HEK293T (cell line): ENCODE measurements at places on chromosomes 3 and 15.

- no peak for DNase-seq
Measured at GRCh38 chr3:146110161-146110560, 50.8 kb downstream of the PLOD2 start.

- peak; percentile 3 for DNase-seq
Measured at GRCh38 chr15:34621675-34622074, 38.2 kb upstream of the GOLGA8B start.

- DNase-seq: no peak
Measured at GRCh38 chr3:133472889-133473288, 73.0 kb downstream of the BFSP2 start.

DNA sequence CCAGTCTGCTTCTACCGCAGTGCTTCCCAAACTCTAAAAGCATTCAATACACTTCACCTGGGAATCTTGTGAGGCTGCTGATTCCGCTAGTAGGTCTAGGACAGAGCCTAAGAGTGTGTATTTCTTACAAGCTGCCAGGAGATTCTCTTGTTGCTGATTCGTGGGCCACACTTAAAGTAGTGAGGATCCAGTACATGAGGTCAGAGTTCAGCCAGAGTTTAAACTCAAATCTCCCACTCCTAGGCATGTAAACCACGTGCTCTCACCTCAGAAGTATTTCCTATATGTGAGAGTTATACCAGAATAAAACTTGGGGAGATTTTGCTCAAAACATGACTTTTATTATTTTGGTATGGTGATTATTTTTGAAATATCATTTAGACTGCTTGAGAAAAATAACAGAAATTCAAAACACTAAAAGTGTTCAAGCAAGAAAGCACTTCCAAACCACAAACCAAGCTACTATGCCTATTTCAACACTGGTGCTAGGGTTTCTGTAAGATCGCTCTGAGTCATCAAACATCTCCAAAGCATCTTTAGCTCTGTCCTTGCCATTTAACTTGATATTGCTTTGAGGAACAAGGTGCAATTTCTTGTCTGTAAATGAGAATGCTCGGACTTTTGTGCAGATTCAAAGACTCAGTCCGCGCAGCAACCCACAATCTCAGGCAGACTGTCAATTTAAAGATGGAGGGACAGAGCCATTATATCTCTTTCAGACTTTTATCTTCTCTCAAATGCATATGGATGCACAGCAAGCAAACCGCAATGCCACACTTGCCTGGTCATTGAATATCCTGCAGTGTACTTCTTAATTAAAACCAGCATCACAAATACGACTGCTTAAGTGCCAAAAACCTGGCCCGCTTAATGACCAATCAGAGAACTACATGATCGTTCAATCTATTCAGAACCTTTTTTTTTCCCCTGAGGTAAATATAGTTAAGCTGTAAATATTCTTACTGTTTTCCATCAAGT lies 59.8 kb downstream of the AGTR1 start:
- DNase-seq: no peak

DNA sequence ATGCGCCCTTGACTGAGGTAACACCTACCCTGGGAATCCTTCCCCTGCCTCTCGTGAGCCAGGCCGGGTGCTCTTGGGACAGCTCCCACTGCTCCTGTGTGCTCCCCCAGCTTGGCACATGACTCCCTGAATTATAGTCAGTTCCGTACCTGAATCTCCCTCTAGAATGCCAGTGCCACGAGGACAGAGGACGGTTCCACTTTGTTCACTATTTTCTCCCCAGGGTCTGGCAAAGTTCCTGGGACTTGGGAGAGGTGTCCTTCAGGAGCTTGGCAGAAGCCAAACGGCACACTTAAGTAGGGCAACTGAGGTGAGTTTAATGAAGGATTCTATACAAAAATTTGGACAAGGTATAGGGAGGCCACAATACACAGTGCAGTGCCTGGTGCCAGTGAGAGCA lies 9.8 kb downstream of the CCR5AS start:
- DNase-seq: no peak

- no peak for DNase-seq
Measured at GRCh38 chr3:120214176-120214575, 70.8 kb downstream of the GPR156 start.

- DNase-seq: no peak
Measured at GRCh38 chr15:49122541-49123062, 32.8 kb downstream of the COPS2 start.

DNA sequence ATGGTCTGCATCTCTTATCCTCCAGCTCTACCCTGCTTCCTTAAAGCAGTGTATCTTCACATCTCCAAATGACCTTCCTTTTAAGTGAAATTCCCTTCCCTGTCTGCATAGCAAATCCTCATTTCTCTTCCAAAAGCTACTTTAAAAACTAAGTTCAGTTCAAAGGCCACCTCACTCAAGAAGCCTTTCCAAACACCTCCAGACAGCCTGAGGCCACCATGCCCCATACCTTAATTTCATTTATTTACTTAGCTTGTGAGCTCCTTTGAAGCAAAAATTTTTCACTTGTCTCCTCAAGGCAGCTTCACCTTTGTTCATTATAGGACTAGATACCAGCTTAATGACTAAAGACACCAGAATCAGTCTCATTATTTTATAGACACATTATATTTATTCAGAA lies 39.4 kb downstream of the PIGB start:
- no peak for DNase-seq

- no peak for DNase-seq
Measured at GRCh38 chr15:65071381-65071811, 3.6 kb upstream of the RASL12 start.

- no peak for DNase-seq
Measured at GRCh38 chr3:146970236-146970635, 365.1 kb upstream of the PLSCR5 start.

DNA sequence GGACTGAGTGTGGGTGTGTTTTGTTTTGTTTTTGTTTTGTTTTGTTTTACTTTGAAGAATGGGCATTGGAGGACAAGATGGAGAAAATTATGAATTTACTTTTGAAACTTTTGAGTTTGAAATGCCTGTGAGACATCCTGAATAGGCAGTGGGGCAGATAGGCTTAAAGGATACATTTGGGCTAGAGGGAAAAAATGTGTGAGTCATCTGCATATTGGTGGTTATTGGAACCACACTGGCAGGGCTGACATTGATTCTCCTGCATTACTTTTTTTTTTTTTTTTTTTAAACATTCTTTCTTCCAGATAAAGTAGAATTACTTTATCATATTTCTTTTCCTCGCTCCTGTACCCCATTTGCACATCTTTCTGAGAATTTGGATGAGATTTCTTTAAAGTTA lies 56.1 kb downstream of the CALML4 start:
- DNase-seq: no peak

DNA sequence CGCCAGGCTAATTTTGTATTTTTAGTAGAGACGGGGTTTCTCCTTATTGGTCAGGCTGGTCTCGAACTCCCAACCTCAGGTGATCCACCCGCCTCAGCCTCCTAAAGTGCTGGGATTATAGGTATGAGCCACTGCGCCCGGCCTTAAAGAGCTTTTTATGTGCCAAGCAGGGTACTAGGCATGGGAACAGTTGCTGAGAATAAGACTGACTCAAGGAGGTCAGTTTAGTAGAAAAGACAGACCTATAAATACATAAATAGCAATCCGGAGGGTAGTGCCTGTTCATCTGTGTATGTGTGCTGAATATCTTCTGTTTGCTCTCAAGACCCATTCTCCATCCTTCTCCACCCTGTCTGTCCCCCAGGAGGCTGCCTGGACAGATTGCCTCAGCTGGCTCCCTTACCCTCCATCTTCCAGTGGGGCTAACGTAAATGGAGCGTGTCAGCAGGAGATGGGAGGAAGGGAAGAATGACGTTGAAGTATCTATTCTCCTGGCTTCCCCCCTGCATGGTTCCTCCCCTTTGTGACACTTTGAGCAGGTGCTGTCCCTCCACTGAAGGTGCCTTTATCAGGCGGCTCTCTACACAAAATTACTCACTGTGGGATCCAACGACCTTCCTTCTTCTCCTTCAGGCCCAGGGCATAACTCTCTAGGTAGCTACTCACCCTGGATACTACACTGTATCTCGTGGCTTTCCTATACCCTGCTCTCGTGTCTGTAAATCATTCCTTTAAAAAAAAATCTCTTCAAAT lies 31.1 kb downstream of the FBXO40 start:
- no peak for DNase-seq

- no peak for DNase-seq
Measured at GRCh38 chr3:13931172-13931571, 51.3 kb upstream of the WNT7A start.

DNA sequence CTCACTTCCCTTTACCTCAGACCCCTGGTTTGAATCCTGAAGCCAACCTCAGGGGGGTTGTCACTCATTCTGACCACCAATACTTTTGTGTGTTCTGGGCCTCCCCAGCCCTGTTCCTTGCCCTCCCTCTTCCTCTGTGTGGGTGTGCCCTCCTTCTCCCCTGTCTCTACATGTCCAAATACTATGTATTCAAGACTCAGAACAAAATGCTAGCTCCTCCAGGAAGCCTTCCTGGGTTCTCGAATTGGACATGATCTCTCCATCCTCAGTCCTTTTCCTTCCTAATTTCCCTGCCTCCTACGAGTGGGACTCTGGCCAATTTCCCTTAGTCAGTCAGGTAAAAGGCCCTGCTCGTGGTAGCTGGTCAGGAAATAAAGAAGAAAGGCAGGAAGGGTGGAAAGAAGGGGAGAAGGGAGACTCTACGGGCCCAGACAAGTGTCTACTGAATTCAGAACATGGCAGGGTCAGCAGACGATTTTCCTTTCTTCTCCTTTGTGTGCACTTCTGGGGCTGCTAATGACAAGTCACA lies 79.7 kb downstream of the BDH1 start:
- DNase-seq: no peak

DNA sequence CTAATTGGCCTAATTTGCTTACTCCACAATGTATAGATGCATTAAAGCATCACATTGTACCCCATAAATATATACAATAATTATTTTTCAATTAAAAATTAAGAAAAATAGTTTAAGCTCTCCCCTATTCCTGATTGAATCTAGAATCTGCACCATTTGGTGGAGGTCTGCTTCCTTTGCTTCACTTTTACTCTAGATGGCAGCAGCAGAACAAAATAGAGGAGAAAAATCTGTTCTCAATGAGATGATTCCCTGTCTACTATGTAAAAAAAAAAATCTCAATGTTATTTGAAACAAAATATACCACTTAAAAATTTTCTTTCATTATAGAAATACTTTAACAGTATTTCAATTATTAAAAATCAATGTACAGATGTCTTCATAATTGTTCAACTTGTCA lies 109.6 kb upstream of the FXR1 start:
- peak; percentile 19 for DNase-seq

- DNase-seq: no peak
Measured at GRCh38 chr15:95085056-95085455, 853.7 kb downstream of the MCTP2 start.

DNA sequence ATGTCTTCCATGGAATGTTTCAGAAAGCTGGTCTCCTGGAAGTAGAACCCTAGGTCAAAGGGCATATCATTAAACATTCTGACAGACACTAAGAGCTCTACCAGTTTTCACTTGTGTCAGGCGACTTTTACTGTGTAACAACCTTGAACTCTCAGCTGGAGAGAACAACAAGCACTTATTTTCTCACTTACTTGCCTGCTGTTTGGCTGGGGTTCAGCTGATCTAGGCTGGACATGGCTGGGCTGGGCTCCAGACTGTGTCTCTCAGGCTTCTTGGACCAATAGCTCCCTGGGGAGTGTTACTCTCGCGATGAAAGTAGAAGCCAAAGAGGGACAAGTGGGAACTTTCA lies 527.3 kb downstream of the SHQ1 start:
- DNase-seq: no peak

DNA sequence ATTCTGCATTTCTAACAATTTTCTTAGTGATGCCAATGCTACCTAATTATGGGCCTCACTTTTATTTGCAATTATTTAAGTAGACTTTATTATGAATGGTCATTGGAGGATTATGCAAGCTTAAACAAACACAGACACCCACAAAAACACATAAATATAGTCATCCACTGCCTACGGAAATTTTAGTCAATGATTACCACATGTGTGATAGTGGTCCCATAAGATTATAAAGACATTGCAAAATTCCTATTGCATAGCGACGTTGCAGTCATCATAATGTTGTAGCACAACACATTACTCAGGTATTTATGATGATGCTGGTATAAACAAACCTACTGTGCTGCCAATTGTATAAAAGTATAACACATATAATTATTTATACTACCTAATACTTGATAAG lies 247.8 kb upstream of the ALCAM start:
- DNase-seq: no peak

DNA sequence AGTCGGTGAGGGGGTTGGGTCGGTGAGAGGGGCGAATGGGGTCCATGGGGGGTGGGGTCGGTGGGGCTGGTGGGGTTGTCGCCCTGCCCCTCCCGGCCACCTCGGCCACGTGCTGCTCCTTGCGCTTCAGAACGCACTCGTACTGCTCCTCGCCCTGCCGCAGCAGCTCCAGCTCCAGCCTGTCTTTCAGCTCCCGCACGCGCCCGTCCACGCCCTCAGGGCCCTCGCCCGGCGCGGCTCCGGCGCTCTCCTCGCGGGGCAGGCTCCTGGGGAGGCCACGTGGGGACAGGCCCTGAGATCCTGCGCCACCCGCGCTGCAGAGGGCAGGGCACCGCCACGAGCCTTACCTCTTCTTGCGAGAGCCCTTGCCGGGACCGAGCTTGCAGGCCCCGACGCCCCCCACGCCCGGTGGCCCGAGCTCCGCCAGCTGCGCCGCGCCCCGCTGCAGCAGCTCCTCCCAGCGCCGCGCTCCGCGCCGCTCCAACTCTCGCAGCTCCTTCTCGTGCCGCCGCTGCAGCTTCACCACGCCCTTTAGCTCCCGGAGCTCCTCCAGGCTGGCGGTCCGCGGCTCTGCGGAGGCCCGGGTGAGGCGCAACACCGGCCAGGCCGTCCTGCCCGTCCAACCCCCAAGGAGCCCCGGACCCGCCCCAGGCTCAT lies 8.2 kb upstream of the ANKRD63 start:
- peak; percentile 40 for DNase-seq

DNA sequence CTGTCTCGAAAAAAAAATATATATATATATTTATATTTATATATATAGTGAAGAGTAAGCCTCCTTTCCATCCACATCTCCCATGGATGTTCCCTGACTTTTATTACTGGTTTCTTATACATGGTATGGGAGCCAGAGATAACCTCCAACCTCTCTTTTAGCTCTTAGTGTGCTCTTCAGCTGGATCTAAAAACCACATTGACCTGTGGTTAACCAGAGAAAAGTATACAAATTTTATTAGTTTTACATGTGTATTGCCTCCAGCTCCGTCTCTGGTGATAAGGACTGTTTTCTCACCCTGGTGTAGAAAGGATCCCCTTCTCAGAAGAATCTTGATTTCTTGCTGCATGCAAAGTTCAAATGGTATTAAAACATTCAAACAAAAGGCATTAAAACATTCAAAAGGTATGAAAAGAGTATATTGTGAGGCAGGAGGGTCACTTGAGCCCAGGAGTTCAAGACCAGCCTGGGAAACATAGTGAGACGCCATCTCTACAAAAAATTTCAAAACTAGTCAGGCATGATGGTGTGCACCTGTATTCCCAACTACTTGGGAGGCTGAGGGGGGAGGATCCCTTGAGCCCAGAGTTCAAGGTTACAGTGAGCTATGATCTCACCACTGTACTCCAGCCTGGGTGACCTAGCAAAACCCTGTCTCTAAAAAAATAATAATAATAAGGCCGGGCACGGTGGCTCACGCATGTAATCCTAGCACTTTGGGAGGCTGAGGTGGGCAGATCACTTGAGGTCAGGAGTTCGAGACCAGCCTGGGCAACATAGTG lies 13.5 kb upstream of the TTBK2 start:
- DNase-seq: no peak

- no peak for DNase-seq
Measured at GRCh38 chr3:143529018-143529478, 319.2 kb downstream of the SLC9A9 start.

GRCh38 chr3:179970746-179971145 lies 66.0 kb downstream of the PEX5L start:
- DNase-seq: no peak
